ENCODE measurements at places on chromosomes 5 and 9. TPM values are rescaled to one million over a fixed set of nuclear protein-coding genes. Genes with fewer than 3 reads are reported as not detected.

The STPG3 gene
- total RNA-seq = not detected

DNA sequence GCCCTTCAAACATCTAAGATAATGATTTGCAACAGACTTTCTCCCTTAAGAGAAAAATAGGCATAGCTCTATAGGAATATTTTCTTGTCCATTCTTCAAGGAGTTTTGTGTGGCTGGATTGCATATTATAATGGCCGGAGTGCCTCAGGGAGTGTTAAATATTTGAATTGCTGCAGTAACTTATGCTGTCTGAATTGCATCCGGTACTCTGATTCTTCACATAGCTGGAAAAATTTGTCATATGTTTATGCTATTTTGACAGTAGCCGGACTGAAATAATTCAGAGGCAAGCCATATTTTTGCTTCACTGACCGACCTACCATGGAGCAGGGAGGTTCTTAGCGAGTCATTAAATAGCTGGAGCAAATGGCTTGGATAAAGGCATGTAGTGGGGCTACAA lies 621.0 kb downstream of the ACTL7B start:
- H3K4me1 ChIP-seq = no peaks in the 10 kb centered on the region
- H3K27me3 ChIP-seq = no peaks in the 10 kb centered on the region
- no peak for DNase-seq
- H3K36me3 ChIP-seq = no peaks in the 10 kb centered on the region
- H3K27ac ChIP-seq = no peak overlapping the region

The FAXDC2 gene
- 85.0 TPM for total RNA-seq

DNA sequence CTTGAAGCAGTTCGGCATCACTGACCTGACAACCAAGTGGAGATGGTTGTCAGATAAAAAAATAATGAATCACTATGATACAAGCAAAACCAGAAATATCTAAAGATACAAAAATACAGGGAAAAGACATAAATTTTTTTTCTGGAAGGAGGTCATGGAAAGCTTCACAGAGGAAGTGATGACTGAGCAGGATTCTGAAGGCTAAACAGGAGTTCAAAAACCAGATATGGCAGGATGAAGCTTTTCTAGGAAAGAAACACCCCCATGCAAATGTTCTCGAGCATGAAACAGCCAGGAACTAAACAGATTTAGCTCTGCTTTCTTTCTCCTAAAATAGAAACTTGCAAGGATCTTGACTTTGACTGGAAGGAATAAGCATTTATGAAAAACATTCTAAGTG lies 60.7 kb upstream of the IFNE start:
- no peaks in the 10 kb centered on the region for H3K27me3 ChIP-seq
- DNase-seq = no peak
- no peaks in the 10 kb centered on the region for H3K4me1 ChIP-seq
- H3K4me3 ChIP-seq = no peak overlapping the region
- no peak overlapping the region for H3K27ac ChIP-seq

- no peak overlapping the region for H3K27ac ChIP-seq
- no peaks in the 10 kb centered on the region for H3K36me3 ChIP-seq
- H3K27me3 ChIP-seq = no peaks in the 10 kb centered on the region
- no peaks in the 10 kb centered on the region for H3K4me1 ChIP-seq
- H3K4me3 ChIP-seq = no peak overlapping the region
- DNase-seq = no peak
Measured at GRCh38 chr5:84014966-84015365, 294.3 kb upstream of the HAPLN1 start.

The FBP1 gene
- 5.6 TPM for total RNA-seq

- H3K27ac ChIP-seq = no peak overlapping the region
- no peaks in the 10 kb centered on the region for H3K36me3 ChIP-seq
- no peaks in the 10 kb centered on the region for H3K27me3 ChIP-seq
- no peak overlapping the region for H3K4me3 ChIP-seq
- DNase-seq = no peak
Measured at GRCh38 chr5:15650266-15650665, 150.3 kb downstream of the FBXL7 start.

- peaks cover 27% of the 10 kb centered on the region for H3K36me3 ChIP-seq
- H3K4me1 ChIP-seq = no peaks in the 10 kb centered on the region
- no peak overlapping the region for H3K27ac ChIP-seq
- H3K4me3 ChIP-seq = no peak overlapping the region
- H3K27me3 ChIP-seq = no peaks in the 10 kb centered on the region
Measured at GRCh38 chr5:151115272-151115905, 34.6 kb upstream of the TNIP1 start.

Measured in sigmoid colon (tissue), 7 donors.